ENCODE measurements at places on chromosomes 12 and 14. TPM values are rescaled to one million over a fixed set of nuclear protein-coding genes. Genes with fewer than 3 reads are reported as not detected.

Gene PLEKHA5
- total RNA-seq, result 12.8 TPM

Gene ZC2HC1C
- total RNA-seq, result 0.84 TPM

Gene HNF1A
- total RNA-seq, result not detected

Gene POTEG
- not detected for total RNA-seq

Gene NAV3
- total RNA-seq, result 5.4 TPM

Gene PKP2
- 1.2 TPM for total RNA-seq

Gene BCL11B
- 0.05 TPM for total RNA-seq

Gene GLT8D2
- 3.4 TPM for total RNA-seq

Gene TRIM9
- total RNA-seq, result not detected
